T-helper 1 cell (primary cell): ENCODE measurements at places on chromosomes 11 and 22.

DNA sequence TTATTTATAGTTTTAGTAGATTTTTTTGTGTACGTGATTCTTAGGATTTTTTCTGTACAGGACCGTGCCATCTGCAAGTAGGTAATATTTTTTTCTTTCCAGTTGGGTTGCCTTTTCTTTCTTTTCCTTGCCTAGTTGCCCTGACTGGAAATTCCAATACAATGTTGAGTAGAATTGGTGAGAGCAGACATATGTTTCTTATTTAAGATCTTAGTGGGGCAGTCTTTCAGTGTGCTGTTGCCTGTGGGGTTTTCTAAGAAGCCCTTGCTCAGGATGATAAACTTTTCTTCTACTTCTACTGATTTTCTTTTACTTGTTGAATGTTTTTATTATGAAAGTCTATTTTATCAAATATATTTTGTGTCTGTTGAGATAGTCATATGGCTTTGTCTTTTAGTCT is 33.0 kb downstream of the ATXN10 start:
- DNase-seq: no peak

GRCh38 chr11:83438438-83438837 is 152.3 kb upstream of the CCDC90B start:
- DNase-seq: no peak

DNA sequence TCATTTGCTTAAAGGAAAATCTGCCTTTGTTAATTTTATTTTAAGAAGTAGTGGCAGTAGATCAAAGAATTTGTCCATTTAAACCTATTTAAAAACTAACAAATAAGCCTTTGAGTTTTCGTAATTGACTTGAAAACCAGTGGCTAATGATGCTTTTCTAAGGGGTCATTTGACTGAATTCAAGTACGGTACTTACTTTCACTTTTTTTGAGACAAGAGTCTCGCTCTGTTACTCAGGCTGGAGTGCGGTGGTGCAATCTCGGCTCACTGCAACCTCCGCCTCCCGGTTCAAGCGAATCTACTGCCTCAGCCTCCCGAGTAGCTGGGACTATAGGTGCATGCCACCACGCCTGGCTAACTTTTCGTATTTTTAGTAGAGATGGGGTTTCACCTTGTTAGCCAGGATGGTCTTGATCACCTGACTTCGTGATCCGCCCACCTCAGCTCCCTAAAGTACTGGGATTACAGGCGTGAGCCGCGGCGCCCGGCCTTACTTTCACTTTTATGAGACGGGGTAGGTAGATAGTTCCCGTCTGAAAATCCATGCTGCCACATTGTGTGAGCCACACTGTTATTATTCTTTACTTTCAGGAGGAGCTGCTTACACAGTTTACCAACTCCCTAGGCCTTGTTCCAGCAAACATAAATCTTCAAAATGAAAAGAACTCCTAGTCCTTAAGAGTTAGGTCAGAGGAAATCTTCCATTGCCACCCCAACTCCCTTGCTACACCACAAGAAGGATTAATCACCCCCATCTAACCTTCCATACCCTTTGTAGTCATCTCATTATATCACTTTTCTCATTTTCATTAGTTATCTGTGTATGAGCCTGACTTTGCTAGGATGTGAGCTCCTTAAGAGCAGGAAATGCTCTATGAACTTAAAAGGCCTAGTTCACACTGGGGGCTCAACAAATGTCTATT is 926.6 kb upstream of the CCDC90B start:
- no peak for DNase-seq

DNA sequence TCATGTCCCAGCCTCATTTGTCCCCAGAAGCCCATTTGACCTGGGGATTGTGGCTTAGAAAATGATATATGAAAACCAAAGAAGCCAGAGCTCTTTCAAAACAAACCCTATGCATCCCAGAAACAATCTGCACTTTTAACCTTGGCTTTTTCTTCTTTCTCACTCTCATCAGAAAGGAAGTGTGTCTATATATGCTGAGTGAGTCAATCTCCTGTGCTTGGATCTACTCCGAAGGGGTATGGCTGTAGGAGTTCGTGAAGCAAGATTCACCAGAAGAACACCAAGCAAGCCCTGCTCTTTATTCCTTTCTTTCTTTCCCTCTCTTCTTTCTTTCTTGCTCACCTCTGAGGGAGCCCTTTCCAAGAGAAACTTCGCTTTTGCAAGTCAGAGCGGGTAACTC is 636 bp downstream of the PAMR1 start:
- no peak for DNase-seq

DNA sequence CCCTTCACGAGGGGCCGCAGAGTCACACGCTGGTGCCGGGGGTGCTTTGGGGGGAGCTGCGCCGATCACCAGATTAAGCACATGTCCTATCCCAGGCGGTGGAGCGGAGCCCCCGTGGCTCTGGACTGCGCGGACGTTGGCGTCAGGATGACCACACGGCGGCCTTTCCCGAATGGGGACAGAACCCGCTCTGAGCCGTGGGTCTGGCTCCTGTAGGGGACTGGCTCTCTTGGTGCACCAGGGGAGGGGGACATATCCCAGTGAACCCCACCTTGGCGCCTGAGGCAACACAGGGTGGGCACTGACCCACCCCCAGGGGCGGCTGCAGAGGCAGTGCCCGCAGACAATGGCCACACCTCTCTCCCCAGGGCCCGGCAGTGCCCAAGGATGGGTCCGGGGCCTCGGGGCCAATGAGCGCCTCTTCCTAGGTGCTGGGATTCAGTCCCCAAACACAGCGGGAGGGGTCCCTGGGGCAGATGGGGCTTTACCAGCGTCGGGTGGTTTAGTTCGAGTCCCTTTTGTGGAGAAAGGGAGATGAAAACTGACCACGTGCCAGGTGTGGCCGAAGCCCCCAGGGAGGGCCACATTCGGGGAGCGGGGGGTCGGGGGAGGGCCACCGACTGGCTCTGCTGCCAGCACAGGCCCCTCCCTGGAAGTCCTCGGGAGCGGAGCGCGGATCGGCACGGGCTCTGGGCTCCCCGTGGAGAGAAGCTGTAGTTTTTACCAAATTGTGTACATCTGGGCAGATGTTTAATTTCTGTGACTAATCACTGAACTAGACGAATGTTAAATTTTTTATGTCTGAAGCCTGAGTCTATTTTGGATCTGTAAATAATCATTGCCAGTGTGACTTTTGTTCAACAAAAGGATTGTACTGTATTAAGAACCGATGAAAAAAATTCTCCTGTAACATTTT is 58.9 kb downstream of the GRAMD4 start:
- DNase-seq: no peak

DNA sequence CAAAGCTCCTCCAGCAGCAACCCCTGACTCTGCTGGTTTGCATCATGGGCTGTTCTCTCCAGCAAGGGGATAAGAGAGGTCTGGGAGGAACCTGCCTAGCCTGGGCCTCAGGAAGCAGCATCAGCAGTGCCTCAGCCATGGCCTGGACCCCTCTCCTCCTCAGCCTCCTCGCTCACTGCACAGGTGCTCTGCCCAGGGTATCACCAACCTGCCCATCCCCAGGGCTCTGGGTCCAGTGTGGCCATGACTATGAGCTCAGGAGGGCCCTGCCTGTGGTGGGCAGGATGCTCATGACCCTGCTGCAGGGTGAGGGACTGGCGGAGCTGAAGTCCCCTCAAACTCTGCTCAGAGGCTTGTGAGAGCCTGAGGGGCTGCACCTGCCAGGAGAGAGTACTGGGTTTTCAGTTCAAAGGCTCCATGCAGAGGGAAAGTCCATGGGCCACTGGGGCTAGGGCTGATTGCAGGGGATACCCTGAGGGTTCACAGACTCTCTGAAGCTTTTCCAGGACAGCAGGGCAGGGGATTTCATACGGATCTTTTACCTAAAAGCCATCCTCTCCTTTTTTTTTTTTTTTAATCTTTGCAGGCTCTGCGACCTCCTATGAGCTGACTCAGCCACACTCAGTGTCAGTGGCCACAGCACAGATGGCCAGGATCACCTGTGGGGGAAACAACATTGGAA is 115.8 kb upstream of the IGLL5 start:
- no peak for DNase-seq

DNA sequence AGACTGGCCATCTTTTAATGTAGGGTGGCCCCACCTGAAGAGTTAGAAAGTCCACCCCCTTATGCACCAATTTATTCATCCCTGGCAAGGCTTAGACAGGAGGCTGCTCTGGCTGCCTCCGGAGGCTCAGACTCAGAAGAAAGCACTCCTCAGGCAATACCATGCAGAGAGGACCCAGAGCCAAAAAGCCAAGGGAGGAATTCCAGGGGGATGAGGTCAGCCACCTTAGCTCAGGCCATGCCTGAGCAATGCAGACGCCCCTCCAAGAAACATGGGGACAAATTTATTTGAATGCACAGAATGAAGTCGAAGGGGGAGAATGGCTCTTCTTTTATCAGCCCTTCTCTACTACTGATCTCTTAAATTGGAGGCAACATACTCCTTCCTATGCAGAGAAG is 39.7 kb upstream of the GLYAT start:
- DNase-seq: no peak

DNA sequence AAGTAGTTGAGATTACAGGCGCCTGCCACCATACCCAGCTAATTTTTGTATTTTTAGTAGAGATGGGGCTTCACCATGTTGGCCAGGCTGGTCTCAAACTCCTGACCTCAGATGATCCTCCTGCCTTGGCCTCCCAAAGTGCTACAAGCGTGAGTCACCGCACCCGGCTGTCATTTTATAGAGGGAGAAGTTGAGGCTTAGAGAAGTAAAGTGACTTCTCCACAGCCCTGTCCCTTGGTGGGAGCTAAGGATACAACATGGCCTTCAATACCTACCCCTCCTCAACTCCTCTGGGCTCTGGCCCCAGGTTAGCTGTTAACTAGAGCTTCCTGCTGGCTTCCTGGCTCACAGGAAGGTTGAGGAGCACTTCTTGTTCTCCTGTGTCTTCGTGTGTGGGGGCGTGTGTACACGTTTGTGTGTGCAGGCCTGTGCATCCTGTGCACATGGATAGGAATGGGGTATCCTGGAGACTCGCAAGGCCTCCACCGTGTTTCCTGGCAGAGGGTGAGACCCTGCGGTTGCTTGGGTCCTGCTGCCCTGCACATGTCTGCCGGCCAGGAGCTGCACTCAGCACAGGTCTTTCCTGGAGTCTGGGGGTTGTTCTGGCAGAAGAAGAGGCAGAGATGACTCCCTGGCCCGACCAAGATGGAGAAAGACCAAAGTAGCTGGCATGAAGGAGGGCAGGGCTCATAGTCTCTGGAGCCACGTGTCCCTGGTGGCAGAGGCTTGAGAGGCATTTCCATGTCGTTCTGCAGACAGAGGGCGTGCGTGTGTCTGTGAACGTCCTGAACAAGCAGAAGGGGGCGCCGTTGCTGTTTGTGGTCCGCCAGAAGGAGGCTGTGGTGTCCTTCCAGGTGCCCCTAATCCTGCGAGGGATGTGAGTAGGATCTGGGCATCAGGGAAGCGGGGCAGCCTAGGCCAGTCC is 2.4 kb downstream of the SIDT2 start:
- DNase-seq: peak; percentile 72

- no peak for DNase-seq
Observed at GRCh38 chr11:35276396-35277145, 137.6 kb downstream of the CD44 start.

GRCh38 chr11:116544721-116545120 is 228.1 kb downstream of the BUD13 start:
- DNase-seq: no peak

GRCh38 chr11:78830277-78830819 is 255.7 kb upstream of the NARS2 start:
- DNase-seq: no peak

GRCh38 chr22:18057568-18058209 is 20.1 kb upstream of the PEX26 start:
- DNase-seq: no peak

DNA sequence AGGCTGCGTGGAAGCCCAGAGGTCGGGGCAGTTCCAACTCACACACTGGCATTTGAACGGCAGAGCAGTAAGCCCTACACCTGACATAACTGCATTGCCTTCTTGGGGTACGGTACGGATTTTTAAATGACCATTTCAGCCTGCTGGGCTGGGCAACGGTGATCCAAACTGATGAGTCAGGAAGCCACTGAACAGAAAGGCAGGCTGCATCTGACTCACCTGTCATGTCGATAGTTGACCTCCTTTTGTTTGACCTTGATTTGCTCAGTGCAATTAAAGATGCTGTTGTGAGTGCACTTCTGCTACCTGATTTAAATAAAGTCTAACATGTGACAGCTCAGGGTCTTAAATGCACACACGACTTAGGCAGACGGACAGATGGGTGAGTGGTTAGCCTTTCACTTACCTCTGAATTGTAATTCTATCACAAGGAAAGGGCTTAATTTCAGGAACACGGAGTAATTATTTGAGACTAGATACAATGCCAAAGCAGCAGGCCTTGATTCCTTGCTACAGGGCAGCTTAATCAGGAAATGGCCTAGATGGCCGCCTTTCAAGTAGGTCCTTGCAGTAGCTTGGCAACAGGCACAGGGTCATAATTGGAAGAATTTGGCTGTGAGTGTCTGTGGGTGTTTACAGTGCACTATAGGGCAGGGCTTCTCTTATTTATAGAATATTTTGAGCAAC is 52.2 kb downstream of the BMAL1 start:
- DNase-seq: no peak

- DNase-seq: no peak
Observed at GRCh38 chr22:38298312-38299005, 18.8 kb downstream of the CSNK1E start.

GRCh38 chr11:17595526-17596309 is 48.7 kb downstream of the OTOG start:
- DNase-seq: no peak

GRCh38 chr11:8058216-8058615 is 22.8 kb upstream of the TUB start:
- no peak for DNase-seq

DNA sequence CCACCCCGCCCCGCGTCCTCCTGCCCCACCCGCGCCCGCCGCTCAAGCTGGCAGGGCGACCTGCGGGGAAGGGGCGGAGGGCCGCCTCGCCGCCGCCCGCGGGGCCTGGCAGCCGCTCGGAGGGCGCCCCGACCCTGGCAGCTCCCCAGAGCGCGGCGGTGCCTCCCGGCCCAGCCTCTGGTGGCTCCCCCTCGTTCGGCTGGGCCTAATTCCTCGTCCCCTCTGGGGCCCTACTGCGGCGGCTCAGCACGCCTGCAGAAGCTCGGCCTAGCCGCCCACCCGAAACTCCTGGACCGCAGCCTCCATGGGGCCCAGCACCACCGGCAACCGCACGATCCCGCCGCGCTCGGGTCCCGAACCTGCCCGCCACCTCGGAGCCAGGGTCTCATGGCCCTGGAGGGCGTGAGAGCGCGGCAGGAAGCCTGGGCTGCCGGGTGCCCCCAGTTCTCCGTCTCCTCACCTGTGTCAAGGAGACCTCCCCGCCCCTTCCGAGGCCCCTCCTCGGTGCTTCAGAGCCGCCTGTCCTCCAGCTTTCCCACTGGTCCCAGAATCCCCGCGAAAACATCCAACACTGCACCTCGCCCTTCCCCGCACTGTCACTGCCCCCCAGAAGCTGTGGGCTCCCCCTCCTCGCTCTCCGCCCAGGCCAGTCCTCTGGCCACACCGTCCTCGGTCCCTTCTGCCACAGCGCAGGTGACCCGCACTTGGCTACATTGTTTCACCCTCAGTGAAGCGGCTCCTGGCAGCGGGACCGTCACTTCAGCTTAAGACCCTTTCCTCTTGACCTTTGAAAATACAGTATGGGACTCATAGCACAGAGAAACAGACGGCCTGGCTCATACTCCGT is 613 bp upstream of the GSC2 start:
- no peak for DNase-seq

- DNase-seq: no peak
Observed at GRCh38 chr11:32033491-32033890, 57.4 kb upstream of the RCN1 start.
